ENCODE measurements at places on chromosomes 13 and 19. TPM values are rescaled to one million over a fixed set of nuclear protein-coding genes. Genes with fewer than 3 reads are reported as not detected.

GRCh38 chr19:56310462-56310861 is 4.2 kb downstream of the ZSCAN5A start:
- no peak for DNase-seq
- H3K4me3 ChIP-seq, result no peak overlapping the region
- H3K4me1 ChIP-seq, result peaks cover 6% of the 10 kb centered on the region
- no peak overlapping the region for H3K27ac ChIP-seq
- no peaks in the 10 kb centered on the region for H3K27me3 ChIP-seq

SHFL gene
- 5.7 TPM for total RNA-seq

DNA sequence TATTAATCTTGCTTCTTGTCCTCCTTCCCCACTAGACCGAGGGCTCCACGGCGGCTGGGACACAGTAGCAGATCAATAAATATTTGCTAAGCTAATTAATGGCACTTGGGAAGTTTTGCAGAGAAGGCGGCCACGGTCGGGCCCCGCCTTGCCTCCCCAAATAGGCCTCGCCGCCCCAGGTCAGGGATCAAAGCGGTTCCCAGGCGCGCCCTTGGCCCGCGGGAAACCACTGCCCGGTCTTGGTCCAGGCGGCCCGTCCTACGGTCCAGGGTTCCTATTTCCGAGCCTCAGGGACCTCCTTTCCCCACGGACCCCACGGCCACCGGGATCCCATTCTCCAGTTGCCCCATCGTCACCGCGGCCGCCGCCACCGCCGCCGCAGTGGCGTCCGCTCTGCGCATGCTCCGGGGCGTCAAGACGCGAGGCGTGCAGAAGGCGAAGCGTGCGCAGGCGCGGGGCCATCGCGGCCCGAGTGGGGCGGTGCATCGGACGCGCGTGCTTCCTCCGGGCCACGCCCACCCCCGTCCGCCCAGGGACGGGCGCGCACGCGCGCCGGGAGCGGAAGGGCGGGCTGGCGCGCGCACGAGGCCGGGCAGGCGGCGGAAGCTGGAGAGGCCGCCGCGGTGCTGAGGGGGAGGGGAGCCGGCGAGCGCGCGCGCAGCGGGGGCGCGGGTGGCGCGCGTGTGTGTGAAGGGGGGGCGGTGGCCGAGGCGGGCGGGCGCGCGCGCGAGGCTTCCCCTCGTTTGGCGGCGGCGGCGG is at the start of gene SMARCA4:
SMARCA4 (plus strand) TSS at position 717 of the 759 bp plus-strand sequence. CDS start 23,122 bp downstream, outside the sequence.
- H3K27ac ChIP-seq, result peak within 1 kb of the TSS; percentile 95
- no peaks in the 10 kb centered on the region for H3K36me3 ChIP-seq
- H3K4me1 ChIP-seq, result peaks cover 27% of the 10 kb centered on the region
- H3K27me3 ChIP-seq, result no peaks in the 10 kb centered on the region
- DNase-seq, result peak; percentile 99

KLK2 gene
- total RNA-seq, result not detected

DNA sequence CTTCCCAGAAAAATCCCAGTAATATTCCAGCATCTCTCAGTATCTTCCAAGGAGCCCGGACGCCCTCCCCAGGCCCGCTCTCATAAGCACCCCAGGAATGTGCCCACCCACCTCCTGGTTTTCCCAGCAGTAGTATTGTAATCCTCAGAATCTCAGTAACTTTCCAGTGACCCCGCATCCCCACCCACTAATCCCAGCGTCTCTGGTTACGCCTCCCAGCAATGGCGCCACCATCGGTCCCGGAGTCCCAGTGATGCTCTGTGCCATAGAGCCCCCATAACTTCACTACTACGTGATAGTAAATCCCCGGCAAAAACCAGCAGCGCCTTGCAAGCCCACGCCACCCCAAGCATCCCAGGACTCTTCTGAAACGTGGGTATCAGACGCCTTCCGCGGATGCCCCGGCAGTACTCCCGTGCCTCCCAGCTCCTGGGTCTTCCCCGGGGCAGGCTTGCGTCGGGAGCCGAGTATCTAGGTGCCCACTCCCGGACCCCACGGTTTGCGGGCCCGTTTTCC is 928 bp upstream of the PNPLA6 start:
- peak; percentile 68 for DNase-seq
- H3K27me3 ChIP-seq, result no peaks in the 10 kb centered on the region
- peaks cover 11% of the 10 kb centered on the region for H3K4me1 ChIP-seq
- H3K27ac ChIP-seq, result peak overlapping the region; percentile 86

DNA sequence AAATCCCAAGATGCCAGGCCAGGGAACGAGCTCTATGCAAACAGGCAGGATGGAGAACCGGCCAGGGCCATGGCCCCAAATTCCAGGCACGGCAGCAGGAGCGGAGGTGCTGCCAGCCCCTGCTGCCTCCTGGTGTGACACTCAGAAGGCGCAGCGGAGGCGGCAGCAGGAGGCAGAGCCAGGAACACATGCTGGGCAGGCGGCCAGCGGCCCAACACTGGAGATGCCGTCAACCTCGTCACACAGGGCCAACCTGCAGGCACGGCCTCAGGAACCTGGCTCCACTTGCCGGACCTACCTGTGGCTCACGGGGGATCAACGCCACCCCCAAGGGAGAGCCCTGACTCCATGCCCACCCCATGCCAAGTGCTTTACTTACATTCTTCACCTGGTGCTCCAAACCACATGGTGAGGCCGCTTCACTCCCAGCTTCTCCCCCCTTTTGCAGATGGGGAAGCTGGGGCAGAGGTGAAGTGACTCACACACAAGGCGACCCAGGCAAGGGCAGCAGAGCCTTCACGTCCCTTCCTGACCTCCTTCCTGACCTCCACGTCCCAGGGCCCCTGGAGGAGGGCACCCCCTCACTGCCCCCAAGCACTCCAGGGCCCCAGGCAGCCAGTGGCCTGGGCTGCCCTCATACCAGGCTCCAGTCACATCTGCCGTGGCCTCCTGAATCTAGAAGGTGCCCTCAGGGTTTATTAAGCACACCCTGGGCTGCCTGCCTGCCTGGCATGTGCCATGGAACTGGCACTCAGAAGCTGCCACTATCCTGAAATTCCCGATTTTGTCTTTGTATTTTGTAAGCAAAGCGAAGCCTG is 43.5 kb downstream of the GGACT start:
- H3K27ac ChIP-seq, result no peak overlapping the region
- H3K27me3 ChIP-seq, result no peaks in the 10 kb centered on the region
- H3K4me3 ChIP-seq, result no peak overlapping the region
- DNase-seq, result peak; percentile 61
- no peaks in the 10 kb centered on the region for H3K36me3 ChIP-seq
- H3K4me1 ChIP-seq, result peaks cover 10% of the 10 kb centered on the region

GRCh38 chr13:33072282-33072681 is 56.1 kb downstream of the KL start:
- no peaks in the 10 kb centered on the region for H3K27me3 ChIP-seq
- H3K36me3 ChIP-seq, result no peaks in the 10 kb centered on the region
- H3K4me1 ChIP-seq, result no peaks in the 10 kb centered on the region
- no peak for DNase-seq
- no peak overlapping the region for H3K27ac ChIP-seq
- H3K4me3 ChIP-seq, result no peak overlapping the region

All from psoas muscle (tissue), 8 donors.